Stimulated activated CD4-positive, alpha-beta T cell treated with anti-CD3 and anti-CD28 coated beads, Interleukin-4, amount 100 ng/mL, for 48 hours (primary cell): ENCODE measurements at places on chromosomes 5 and 9.

GRCh38 chr5:41364346-41364745 lies 146.1 kb downstream of the PLCXD3 start:
- no peak for DNase-seq

- no peak for DNase-seq
These were observed 19.3 kb downstream of the MLANA start for GRCh38 chr9:5909976-5910375.

DNA sequence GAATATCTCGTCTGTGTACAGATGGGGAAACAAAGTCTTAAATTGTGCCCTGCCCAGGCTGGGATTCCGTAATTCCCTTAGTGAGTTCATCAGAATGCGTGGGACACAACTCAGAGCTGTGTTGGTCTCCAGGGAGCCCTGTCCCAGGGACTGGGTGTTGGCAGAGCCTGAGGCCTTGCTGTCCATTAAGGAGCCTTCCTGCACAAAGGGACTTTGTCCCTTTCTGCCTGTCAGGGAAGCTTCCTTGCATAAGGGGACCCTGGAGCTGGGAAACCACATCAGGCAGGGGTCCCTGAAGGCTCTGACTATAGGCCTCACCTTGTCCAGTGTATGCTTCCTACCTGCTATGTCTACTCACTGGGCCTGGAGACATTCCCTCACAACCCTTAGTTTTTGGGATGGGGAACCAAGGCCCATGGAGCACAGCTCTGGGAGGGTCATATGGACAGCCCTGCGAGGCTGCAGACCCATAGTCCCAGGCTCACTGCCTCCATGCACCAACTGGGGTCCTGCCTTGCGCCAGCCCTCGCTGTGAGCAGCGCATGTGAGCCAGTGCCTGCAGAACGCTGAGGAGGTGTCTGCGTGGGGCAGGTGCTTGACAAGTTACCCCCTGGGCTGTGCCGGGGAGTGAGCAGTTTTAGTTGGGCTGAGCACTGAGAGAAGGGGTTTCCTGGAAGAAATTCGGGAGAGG lies 1.6 kb downstream of the CARD19 start:
- no peak for DNase-seq

DNA sequence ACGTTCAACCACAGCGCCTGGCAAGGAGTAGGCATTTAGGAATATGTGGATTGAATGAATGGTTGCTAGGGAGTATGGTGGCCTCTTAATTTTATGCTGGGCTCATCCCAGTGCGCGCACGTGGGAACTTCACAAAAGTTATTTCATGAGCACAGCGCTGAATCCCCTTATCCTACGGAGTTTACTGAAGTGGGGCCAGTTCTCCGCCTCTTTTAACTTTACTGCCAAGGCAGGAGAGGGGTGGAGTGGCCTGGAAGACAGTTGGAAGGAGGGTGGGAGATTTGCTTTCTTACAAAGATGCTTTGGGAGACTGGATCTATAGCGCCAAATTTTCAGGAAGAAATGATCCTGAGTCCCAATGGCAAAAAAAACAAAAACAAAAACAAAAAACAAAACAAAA lies 326.5 kb downstream of the SH3GL2 start:
- DNase-seq = no peak

DNA sequence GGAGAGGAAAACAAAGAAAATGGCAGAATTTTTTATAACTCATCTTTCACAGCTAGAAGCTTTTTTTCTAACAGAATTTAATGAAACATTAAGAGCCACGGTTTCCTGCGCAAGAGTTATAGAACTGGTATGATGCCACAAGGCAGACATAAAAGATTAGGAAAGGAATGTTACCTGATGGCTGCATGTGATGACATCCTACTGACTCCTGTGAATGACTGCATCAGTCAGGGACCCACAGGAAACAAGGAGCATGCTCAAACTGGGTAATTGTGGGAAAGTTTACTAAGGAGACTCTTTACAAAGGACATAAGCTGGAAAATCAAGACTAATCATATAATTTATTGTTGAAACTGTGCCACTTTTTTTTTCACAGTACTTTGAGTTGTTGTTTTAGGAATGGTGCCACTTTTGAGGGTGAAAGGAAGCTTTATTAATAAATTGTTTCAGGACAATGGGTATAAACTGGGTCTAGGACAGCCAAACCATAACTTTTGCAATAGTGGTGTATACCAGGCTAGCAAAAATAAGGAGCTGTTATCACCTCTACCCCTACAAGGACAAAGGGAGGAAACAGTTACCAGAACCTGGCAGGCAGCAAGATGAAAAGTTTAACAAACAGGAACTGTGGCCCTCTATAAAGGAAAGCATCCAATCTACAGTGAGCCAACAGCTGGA lies 5.1 kb upstream of the TSLP start:
- no peak for DNase-seq

DNA sequence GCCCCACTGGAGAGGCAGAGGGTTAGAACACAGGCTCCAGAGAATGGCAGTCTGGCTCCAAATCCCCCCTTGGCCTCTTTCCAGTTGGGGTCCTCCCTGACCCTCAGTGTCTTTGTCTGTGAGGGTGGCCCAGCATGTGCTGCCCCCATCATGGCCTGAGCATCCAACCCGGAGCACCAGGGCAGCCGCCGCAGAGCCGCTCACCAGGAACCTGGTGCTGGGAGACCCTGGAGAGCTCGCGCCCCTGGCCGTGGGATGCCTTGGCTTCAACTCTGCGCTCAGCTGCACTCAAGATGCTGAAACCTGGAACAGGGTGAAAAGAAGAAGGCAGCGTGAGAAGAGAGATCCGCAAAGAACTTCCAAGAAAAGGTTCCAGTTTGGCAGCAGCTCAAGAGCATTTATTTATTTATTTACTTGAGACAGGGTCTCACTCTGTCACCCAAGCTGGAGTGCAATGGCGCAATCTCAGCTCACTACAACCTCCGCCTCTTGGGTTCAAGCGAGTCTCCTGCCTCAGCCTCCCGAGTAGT lies 3.8 kb downstream of the CCDC187 start:
- DNase-seq = no peak

DNA sequence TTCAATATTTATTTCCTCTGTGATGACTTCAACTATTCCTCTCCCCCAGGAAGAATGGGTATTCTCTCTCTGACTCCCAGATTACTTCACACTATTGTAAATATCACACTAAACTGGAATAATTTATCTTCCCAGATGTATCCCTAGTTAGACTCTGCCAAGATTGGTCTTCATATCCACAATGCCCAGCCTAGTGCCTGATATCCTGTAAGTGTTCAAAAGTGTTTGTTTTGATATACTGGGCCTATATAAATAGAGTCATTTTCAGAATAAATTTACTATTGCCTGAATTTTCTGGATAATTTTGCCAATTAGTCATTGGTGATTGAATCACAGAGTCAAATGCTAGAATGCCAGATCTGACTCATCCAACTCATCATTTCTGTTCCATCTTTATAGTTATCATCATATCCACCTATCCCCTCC lies 143.7 kb upstream of the TNC start:
- DNase-seq = no peak

- no peak for DNase-seq
These were observed 63.3 kb downstream of the COL23A1 start for GRCh38 chr5:178526773-178527457.

- no peak for DNase-seq
These were observed 128.1 kb downstream of the BARX1 start for GRCh38 chr9:93826905-93827544.

DNA sequence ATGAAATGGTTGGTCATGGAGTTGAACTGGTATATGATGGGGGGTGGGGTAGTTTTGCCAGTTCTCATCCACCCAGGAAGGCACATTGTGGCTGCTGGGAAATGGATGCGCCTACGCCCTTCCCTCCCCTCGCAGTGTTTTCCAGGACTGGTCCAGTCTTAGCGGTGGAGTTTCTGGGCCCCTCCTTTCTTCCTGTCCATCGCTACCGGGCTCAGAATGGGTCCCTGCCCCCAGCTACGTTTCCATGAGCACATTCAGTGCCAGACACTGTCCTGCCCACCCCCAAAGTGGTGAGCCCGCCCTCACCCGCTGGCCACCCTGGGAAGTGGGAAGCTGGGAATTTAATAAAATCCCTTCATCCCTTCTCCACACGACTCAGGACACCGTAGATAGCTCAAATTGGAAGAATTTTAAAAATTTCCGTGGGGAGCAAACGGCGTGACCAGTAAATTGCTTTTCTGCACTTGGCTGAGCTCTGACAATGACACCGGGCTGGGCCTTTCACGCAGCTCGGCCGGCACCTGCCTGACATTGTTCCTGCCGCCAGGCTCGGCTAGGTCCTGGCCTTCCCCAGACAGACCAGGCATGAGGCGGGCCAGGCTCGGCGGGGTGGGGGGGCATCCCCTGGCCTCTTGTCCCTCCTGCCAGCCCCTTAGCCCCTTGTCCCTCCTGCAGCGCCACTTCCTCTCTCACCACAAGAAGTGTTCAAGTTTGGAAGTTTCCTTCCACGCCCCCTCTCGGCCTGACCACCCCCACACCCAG lies 3.6 kb downstream of the FGF18 start:
- no peak for DNase-seq

GRCh38 chr9:134291961-134292871 lies 34.0 kb upstream of the RXRA start:
- no peak for DNase-seq

- no peak for DNase-seq
These were observed 17.3 kb upstream of the TGFBI start for GRCh38 chr5:136011414-136012001.

DNA sequence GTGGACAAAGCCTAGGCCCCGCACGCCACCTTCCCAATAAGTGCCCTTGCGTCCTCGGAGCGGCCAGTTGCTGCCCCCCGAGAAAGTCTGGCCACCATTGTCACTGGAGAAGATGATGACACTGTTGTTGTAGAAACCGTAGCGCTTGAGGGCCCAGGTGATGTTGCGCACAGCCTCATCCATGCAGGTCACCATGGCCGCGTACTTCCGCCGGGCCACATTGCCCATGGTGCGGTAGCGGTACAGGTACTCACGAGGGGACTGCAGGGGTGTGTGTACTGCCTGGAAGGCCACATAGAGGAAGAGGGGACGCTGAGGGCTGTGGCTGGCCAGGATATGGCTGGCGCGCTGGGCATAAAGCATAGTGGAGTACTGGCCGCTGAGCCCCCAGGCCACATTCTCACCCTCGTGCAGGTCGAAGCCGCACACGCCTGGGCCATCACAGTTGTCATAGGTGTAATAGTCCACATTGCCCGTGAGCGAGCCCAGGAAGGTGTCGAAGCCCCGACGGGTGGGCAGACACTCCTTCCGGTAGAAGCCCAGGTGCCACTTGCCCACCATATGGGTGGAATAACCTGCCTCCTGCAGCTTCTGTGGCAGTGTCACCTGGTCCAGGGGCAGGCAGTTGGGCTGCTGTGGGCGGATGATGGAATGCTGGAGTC lies 4.6 kb downstream of the ARSI start:
- no peak for DNase-seq

DNA sequence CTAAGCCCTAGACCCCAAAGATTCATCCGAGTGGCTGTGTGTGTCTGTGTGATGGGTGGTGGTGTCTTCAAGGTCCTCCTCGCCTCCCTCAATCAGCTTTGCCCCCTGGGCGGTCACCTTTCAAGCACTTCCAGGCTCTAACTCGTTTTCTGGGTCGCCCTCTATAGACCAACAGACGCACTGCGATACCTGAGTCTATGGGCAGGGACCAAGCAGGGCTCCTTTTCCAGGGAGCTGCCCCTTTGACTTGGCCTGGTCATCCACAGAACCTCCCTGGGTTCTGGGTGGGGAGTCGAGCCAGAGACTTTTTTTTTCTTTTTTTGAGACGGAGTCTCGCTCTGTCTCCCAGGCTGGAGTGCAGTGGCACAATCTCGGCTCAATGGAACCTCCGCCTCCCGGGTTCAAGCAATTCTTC lies 1.1 kb downstream of the SLC27A4 start:
- peak; percentile 58 for DNase-seq

DNA sequence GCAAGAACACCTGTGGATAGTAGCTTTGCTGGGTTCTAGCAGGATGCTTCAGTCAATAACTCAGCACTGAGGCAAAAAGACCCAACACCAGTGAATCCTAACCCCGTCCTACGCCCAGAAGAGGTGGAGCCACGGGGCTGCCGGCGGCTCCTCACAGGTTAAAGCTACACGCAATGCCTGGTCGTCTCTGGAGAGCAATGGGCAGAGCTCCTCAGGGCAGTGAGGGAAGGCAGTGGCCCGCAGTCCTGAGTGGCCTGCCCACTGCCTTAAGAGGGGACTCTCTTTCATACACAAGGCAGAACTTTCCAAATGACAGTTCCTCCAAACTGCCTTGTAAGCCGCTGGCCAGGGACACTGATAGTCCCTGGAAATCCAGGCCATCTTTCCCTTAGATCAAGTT lies 244.2 kb upstream of the IRX2 start:
- DNase-seq = no peak

GRCh38 chr9:98935071-98935505 lies 8.6 kb upstream of the COL15A1 start:
- no peak for DNase-seq

- DNase-seq = no peak
These were observed 127.2 kb downstream of the DOCK8 start for GRCh38 chr9:341634-342421.

GRCh38 chr5:139399501-139400121 lies 4.3 kb downstream of the SPATA24 start:
- no peak for DNase-seq

DNA sequence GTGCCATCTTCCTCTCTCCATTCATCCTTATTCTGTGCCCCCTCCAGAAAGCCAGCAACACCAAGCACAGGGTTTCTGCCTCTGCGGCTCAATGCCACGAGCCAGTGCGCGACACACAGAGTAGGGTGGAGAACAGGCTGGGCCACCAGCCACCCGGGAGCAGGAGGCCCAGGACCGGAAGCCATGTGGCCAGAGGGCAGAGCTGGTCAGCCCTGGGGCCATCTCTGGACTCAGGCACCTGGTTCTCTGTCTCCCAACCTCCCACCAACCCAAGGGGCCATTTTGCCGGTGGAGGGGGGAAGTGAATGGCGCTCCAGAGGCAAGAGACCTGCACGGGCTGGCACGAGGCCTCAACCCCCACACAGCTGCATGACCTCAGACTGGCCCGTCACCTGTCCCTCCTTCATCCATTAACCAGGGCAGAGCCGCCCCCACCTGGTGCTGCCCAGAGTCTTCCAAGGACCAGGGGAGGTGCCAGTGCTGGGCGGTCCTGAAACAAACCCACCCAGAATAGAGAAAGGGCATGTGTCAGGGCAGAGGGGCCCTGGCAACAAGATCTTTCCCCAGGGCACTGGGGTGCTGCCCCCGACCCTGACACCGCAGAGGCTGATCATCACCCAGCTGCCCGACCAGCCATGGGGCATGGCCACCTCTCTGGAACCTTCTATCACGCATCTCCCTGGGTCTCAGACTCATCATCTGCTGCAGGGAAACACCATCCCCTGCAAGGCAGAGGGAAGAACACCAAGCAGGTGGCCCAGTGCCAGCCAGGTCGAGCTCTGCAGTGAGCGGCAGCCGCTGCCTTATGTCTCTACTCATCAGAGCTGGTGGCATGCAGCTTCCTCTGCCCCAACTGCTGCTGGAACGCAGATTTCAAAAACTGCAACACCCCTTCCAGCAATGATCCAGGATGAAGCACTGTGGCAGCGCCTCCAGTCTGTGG lies 11.9 kb downstream of the VAV2 start:
- DNase-seq = no peak

GRCh38 chr5:134533115-134533815 lies 7.8 kb downstream of the JADE2 start:
- no peak for DNase-seq
